NCI-H2171 (cell line): ENCODE measurements at places on chromosomes 4 and X.

GRCh38 chr4:132839070-132839469 is 310.0 kb upstream of the PCDH10 start:
- no peak for DNase-seq

DNA sequence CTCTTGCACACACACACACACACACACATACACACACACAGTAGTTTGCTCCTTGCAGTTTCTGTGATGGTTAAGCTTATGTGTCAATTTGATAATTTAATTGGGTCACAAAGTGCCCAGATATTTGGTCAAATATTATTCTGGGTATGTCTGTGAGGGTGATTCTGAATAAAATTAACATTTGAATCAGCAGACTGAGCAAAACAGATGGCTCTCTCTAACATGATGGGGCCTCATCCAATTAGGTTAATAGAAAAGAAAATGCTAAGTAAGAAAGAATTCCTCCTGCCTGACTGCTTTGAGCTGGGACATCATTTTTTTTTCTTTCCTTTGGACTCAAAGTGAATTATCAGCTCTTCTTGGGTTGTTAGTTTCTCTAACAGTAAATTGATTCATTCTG is 191.2 kb upstream of the INTU start:
- DNase-seq, result no peak

GRCh38 chr4:40887764-40888131 is 138.0 kb downstream of the NSUN7 start:
- no peak for DNase-seq

DNA sequence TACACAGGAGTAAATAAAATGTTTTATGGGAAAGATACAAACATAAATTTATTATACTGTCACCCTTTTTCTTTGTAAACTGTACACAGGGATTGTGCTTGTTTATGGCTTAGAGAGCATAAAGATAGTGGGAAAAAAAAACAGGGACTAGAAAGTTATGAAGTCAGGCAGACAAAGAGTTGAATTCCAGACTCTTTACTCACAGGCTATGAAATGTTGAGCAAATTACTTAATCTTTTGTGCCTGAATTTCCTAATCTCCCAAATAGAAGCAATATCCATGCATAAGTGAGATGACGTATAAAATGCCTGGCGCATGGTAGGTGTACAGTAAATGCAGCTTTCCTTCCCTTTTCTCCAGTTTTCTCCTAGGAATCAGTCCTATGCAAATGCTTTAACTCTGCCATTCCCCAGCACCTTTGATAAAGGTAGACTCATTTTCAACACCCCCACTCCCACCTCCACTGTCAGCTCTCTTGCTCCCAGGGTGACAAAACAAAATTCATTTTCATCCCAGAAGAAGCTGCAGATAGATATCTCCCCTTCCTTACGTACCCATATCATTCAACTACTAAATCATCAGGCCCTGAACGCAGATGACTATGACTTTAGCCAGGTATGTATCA is 44.5 kb upstream of the BTC start:
- no peak for DNase-seq

GRCh38 chr4:101458914-101459313 is 111.6 kb upstream of the PPP3CA start:
- no peak for DNase-seq

- no peak for DNase-seq
Measured at GRCh38 chr4:74311696-74312313, 3.5 kb downstream of the EPGN start.

- DNase-seq, result no peak
Measured at GRCh38 chrX:1599791-1600405, 8.5 kb downstream of the AKAP17A start.

DNA sequence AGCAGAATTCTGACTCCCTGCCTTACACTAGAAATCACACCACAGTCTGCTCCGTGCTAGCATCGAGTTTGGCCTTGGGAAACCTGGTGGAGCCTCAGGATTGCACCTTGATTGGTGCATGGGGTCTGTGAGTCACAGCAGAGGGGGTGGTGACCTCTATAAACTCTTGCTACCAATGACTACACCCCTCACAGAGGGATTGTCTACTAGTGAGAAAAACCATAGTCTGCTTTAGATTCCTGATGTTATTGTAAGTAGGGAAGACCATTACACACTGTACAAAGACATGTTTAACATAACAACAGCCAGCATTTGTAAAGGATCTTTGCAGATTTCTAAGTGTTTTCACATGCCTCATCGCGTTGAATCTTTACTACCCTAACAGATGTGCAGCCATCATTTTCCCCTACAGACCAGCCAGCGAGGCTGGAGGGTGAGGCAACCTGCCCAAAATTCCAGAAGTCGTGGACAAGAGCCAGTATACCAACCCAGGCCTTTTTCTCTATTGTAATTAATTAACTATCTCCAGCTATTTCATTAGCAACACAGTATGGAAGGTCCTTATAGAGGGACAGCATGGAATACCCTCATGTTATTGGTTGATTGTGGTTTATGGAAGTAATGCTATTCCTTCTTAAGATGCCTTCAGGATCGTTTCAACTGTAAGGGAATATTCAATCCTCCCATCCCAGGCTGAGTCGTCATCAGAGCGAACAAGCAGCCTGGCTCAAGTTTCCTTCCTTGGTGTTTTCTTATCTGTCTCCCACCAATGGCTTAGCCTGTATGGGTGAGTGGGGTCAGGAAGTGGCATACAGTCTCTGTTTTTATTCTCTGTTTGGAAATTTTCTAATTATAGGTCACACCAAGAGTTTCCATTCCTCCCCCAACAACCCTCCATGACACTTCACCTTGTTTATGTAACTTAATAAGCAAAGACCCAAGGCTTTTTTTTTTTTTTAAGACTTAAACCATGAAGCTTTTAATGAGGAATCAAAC is 55.9 kb upstream of the KDR start:
- no peak for DNase-seq

GRCh38 chrX:111511477-111511876 is at the start of gene SERTM2:
TSS of gene SERTM2 (plus strand) at chrX:111511645. CDS start at chrX:111518858, 7,213 bp downstream.
- DNase-seq, result no peak
